Ecto neural progenitor cell (in vitro differentiated cells): ENCODE measurements at places on chromosomes 6 and 20.

DNA sequence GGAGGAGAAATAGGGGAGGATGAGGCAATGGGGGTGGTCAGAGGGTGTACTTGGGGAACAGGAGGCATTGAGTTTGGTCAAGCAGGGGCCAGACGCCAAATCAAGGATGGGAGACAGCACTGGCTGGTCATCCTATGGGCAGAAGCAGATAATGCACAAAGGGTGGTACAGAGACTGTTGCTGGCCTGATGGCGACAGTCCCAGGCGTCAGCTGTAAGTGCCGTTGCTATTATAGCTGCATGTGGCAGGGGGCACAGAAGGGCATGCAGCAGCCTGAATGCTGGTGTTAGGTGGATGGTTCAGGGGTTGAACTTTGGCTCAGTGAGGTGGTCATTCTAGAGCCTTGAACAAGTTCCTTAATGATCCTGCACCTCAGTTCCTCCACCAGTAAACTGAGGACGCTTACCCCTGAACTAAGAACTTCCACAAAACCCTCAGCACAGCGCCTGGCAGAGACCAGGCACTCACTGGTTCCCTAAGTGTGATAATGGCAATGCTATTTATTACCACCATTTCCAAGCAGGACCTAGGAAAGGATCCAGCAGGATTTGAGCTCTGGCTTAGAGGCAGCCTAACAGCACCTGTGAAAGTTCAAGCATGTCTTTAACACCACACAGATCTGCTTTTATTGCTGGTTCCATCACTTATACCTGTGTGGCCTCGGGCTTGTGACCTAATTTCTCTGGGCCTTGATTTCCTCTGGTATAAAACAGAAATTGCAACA, 162.7 kb downstream of the INSM1 start:
- no peak for DNase-seq

DNA sequence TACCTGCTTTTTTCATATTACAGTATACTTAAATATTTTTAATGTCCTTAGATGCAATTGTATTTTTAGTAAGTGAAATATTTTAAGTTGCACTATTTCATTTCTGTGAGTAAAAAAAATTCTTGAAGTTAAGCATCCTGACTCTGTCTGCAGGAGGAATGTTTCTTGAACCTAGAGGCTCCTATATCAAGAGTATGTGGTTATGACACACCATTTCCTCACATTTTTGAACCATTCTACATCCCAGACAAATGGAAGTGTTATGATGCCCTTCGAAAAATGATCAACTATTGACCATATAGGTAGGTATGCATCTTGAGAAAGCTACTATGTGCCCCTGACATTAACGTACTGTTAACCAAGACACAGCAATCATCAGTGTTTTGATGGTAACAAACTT, 237.0 kb downstream of the BCKDHB start:
- no peak for DNase-seq

DNA sequence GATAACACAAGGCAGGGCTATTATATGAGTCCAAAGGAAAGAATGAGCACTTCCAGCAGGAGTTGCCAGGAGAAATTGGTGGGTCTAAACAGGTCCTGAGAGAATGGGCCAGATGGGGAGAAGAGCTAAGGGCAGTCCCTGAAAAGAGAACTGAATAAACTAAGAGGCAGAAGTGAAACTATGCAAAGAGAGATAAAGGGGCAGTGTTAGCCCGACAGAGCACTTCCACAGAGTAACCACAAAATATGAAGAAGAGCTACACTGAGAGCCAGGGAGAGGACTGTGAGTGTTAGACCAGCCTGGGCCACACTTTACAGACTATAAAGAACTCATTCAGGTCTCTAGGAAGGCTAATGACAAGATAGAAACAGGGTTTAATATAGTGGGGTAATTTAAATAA, 43.8 kb downstream of the RALGAPA2 start:
- DNase-seq: no peak

GRCh38 chr6:43284991-43285781, 12.9 kb upstream of the SLC22A7 start:
- peak; percentile 68 for DNase-seq

DNA sequence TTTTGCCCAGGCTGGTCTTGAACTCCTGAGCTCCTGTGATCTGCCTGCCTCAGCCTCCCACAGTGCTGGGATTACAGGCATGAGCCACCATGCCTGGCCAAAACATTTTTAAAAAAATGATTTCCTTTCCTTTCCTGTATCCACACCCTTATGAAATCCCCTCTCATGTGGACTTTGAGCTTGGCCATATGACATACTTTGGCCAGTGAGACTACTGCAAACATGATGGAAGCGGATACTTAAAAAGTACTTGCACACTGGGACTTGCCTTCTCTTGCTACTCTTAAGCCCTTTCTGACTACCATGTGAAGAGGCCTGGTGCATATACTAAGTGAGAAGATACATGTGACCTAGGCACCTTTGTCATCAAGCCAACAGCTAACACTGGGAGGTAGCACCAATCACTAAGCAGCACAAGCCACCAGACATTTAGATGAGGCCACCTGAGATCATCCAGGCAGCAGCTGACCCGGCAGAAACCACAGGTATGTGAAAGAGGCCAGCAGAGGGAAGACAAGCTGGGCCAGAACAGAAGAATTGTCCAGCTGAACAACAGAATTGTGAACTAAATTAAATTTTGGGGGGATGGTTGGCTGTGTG, 78.5 kb upstream of the HDAC2 start:
- no peak for DNase-seq

- no peak for DNase-seq
Observed at GRCh38 chr6:144782634-144783033, 497.5 kb downstream of the UTRN start.

DNA sequence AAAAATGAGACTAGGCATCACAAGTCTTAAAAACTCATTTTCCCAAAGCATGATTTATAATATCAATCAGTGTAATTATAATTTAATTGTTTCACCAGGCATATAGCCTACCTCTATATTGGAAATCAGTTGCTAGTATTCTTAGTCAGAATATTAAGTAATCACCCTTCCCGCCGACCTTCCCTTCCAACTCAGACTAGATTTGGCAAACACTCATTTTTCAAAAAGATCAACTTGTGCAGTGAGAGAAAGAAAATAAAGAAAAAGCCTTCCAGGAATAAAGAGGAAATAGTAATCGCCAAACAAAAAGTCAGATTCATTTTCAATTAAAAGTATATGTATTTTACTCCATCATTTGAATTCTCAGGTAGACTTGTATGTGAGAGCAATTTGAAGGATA, 1.9 kb upstream of the BMP5 start:
- DNase-seq: no peak
